ENCODE measurements at places on chromosomes 5 and 9. TPM values are rescaled to one million over a fixed set of nuclear protein-coding genes. Genes with fewer than 3 reads are reported as not detected.

Gene PCDHA3
- total RNA-seq = under 0.01 TPM

Gene TMEM174
- not detected for total RNA-seq

Gene KIF20A
- total RNA-seq = 43.3 TPM

Gene CD72
- not detected for total RNA-seq

Gene RXFP3
- total RNA-seq = not detected

Gene GDNF
- not detected for total RNA-seq

Gene ZNF483
- 0.81 TPM for total RNA-seq

Gene TMOD1
- total RNA-seq = 1.5 TPM

Gene PFN3
- not detected for total RNA-seq

Gene F12
- 1.3 TPM for total RNA-seq

Gene NTNG2
- under 0.01 TPM for total RNA-seq

Gene BSPRY
- not detected for total RNA-seq

Gene UBAP2
- 37.2 TPM for total RNA-seq

Gene ENTPD8
- total RNA-seq = 0.16 TPM

Gene RANBP3L
- total RNA-seq = not detected

Gene UBE2QL1
- total RNA-seq = not detected
